ENCODE measurements at places on chromosomes 5 and 9.

GRCh38 chr5:141872496-141873356, 5.5 kb downstream of the PCDH1 start:
- no peak for DNase-seq

- DNase-seq, result no peak
Measured at GRCh38 chr9:14383294-14383693, 69.4 kb upstream of the NFIB start.

GRCh38 chr9:126533926-126534310, 79.8 kb upstream of the LMX1B start:
- DNase-seq, result no peak

GRCh38 chr9:113574441-113575262, 111.1 kb downstream of the RGS3 start:
- DNase-seq, result no peak

DNA sequence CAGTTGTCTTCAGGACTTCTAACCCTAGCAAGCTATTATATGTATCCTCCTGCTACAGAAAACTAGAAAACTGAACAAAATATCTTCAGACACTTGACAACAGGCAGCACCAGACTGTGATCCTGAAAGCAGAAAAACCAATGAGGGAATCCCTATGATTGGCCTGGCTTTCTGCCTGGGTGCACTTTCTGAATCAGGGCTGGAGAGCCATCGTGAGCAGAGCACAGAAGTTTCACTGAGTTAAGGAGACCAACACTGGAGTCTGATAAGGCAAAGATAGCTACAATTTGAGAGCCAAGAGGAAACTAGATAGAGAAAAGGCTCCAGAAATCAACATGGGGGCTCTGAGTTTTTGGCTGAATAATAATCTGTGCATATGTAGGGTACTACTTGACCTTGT, 106.5 kb downstream of the FANCC start:
- DNase-seq, result no peak
